ENCODE measurements at places on chromosomes 11 and 22.

GRCh38 chr11:59173080-59173963 is 1.4 kb downstream of the DTX4 start:
- DNase-seq: no peak

- DNase-seq: no peak
Measured at GRCh38 chr11:59866836-59867235, 549 bp upstream of the TCN1 start.

- peak; percentile 70 for DNase-seq
Measured at GRCh38 chr11:117717485-117718314, 79.3 kb downstream of the DSCAML1 start.

DNA sequence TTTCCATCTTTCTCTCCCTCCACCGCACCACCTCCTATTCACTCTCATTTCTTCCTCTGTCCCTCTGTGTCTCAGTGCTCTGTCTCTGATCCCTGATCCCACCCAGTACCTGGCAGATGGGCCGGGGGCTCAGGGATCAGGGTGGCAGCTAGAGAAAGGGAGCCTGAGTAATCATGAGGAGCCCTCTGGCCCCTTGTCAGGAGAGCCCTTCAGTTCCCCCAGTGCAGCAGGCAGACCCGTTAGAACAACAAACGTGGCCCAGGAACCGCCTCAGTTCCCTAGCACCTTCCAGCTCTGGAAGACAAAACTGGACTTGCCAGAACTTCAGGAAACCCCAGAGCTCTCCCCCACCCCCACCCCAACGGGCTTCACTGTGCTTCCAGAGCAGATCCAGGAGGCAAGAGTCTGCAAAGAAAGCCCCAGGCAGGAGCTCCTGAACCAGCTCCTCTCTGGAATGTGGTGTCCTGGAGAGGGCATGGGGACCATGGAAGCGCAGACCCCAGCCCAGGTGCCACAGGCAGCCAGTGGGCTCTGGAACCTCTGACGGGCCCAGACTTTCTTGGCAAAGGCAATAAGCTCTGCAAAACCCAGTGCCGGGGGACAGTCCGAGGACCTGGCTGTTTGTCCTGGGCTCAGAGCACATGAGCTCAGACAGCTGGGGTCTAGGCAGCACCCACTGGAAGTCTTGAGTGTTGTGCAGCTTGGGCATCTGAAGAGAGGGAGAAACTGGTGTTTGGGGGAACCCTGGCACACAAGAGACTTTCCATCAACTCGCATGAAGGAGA is 43.2 kb downstream of the LMO1 start:
- no peak for DNase-seq

- no peak for DNase-seq
Measured at GRCh38 chr11:124716591-124716990, 23.2 kb upstream of the NRGN start.
